ENCODE measurements at places on chromosomes 2 and 18. TPM values are rescaled to one million over a fixed set of nuclear protein-coding genes. Genes with fewer than 3 reads are reported as not detected.

- no peak overlapping the region for H3K27ac ChIP-seq
- H3K4me1 ChIP-seq = no peaks in the 10 kb centered on the region
- peaks cover 2% of the 10 kb centered on the region for H3K27me3 ChIP-seq
- no peaks in the 10 kb centered on the region for H3K36me3 ChIP-seq
- no peak for DNase-seq
Measured at GRCh38 chr18:73980289-73980979, 167.2 kb downstream of the FBXO15 start.

Gene ABCG5
- total RNA-seq = not detected

DNA sequence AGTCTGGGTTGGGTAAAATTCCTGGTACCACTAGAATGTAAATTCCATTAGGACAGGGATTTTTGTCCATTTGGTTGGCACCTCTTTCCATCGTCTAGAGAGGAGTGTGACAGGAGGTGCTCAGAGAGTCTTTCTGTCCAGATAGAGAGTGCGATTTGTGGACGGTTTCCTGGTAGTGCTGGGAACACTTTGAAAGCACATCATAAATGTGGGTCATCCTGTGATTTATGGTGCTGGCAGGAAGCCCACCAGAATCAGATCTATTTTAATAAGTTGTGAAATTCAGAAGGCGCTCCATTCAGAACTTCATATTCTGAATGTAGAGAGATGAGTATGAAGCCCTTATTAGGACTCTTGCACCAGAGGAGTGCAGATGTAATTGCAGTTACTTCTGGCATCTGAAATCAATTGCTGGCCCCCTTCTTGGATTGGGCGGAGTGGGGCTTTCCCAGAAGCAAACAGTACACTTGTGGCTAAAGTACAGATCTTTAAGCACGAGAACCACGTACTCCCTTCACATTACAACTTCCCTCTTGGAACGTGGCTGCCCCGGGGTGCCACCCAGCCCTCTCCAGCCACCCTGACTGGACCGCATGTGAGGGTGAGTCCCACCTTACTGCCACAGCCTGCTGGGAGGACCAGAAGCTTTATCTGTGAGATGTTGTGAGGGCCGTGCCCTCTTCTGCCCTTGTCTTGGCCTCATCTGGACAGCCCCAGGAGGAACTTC is 243.2 kb downstream of the MYO3B start:
- H3K27me3 ChIP-seq = peaks cover 17% of the 10 kb centered on the region
- no peaks in the 10 kb centered on the region for H3K36me3 ChIP-seq
- H3K4me3 ChIP-seq = no peak overlapping the region
- H3K4me1 ChIP-seq = no peaks in the 10 kb centered on the region
- DNase-seq = no peak

DNA sequence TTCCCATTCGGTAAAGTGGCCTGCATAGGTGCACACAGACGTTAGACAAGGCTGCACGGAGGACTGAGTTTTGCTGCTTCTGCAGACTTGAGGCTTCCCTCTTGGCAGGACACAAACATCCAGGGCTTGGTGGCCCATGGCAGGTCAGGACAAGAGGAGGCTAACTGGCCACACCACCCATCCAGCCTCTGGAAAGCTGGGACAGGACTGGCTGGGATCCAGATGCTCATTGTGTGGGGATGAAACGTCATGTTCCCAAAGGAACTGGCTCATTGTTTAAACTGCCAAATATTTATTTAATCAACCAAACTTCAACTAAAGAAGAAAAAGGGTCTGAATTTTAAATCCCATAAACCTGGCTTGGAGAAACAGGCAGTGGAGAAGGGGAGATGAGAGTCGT is 239.1 kb upstream of the EPAS1 start:
- no peaks in the 10 kb centered on the region for H3K36me3 ChIP-seq
- no peak overlapping the region for H3K27ac ChIP-seq
- H3K4me1 ChIP-seq = peaks cover 2% of the 10 kb centered on the region

DNA sequence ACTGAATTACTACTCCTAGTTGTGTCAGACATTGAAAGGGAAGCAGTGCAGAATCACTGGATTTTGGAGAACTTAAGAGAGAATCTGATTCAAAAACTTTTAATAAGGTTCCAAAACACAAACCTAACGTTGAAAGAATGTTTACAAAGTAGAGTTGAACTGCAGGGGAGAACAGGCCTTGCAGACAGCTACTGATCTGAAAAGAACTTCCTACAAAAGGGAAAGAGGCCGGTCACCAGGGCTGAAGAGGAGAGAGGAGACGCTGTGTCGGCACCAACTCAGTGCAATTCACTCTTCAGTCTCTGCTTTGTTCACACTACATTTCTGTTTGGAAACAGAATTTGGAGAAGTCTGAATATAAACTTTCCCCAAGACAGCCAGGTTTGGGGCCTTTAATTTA is 124.0 kb downstream of the GAREM1 start:
- DNase-seq = no peak
- H3K27me3 ChIP-seq = peaks cover 7% of the 10 kb centered on the region
- no peak overlapping the region for H3K27ac ChIP-seq
- peaks cover 4% of the 10 kb centered on the region for H3K4me1 ChIP-seq

DNA sequence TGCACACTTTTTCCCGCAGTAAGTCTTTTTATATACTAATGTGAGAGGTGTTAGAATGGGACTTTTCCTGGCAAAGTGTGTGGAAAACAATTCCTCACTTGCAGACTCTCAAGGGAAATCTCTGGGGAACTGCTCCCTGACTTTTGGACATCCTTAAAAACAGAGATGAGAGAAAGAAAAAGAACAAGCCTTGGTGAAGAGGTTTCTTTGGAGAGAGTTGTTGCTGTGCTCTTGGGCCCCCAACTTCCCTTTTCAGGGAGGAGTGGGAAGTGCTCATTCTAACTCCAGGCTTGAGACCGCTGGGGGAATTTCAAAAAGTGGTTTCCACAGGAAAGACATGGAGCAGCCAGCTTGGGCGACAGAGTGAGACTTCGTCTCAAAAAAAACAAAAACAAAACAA is 142.6 kb upstream of the SPRED2 start:
- no peaks in the 10 kb centered on the region for H3K36me3 ChIP-seq
- H3K27ac ChIP-seq = no peak overlapping the region
- no peak overlapping the region for H3K4me3 ChIP-seq
- H3K27me3 ChIP-seq = peaks cover 1% of the 10 kb centered on the region
- H3K4me1 ChIP-seq = peaks cover 2% of the 10 kb centered on the region
- DNase-seq = no peak

DNA sequence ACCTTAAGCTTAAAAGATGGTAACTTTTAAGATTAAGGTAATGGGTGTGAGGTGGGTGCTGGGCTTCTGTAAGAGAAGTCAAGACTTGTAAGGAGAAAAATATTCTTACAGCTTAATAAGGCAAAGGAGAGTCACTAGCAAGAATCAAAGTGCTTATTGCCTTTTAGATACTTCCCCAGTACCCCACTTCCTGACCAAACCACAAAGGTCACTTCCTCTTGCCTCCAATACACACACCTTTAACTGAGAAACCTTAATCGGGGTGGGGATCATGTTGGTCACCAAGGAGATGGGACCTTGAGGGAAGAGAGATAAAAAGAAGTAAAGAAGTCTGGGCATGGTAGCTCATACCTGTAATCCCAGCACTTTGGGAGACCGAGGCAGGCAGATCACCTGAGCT is 10.6 kb upstream of the ATG16L1 start:
- peak; percentile 48 for DNase-seq
- no peak overlapping the region for H3K4me3 ChIP-seq
- peaks cover 52% of the 10 kb centered on the region for H3K4me1 ChIP-seq
- H3K27ac ChIP-seq = peak overlapping the region; percentile 20
- H3K36me3 ChIP-seq = no peaks in the 10 kb centered on the region

DNA sequence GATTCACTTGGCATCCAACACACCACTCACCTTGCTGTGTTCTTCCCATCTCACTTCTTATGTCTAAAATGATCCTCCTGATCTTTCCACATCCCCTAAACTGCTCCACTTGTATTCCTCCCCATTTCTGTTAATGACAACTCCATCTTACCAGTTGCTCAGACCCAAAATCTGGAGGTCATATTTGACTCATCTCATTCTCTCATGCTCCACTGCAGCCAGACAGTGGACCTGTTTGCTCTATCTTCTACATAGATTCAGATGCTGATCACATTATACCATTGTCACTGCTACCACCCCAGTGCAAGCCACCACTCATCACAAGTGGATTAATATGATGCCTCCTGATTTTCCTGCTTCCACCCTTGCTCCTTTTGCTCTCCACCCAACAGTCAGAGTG is 7.9 kb upstream of the NABP1 start:
- DNase-seq = no peak
- no peaks in the 10 kb centered on the region for H3K27me3 ChIP-seq
- H3K27ac ChIP-seq = no peak overlapping the region
- H3K4me3 ChIP-seq = no peak overlapping the region
- H3K36me3 ChIP-seq = no peaks in the 10 kb centered on the region
- peaks cover 16% of the 10 kb centered on the region for H3K4me1 ChIP-seq

- H3K36me3 ChIP-seq = no peaks in the 10 kb centered on the region
- no peak for DNase-seq
- H3K4me3 ChIP-seq = no peak overlapping the region
Measured at GRCh38 chr2:128366713-128367511, 48.2 kb upstream of the HS6ST1 start.
